ENCODE measurements at places on chromosomes 5 and 9.
A peak's percentile ranks its signal among the peaks of the same experiment; 100 is the strongest.

- no peak for DNase-seq
Measured at GRCh38 chr5:160749682-160750081, 102.3 kb downstream of the ATP10B start.

- DNase-seq, result no peak
Measured at GRCh38 chr5:893711-894110, 1.0 kb downstream of the TRIP13 start.

DNA sequence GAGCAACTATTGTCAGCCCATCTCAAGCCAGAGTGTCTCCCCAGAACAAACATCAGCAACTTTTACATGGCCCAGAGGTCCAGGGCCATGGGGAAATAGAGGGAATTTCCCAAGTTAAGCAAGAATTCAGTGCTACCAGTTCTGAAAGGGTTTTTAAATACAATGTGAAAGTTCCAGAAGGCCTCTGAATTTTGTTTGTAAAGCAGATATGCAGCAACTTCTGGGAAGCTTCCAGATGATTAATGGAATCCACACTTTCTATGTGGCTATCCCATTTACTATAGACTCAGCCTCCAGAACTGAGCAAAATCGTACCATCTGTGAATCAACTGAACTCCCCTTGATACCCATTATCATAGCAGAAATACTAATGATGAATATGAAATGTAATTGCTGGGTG is 93.8 kb downstream of the FEM1C start:
- no peak for DNase-seq

- DNase-seq, result no peak
Measured at GRCh38 chr5:158606233-158606632, 493.5 kb downstream of the EBF1 start.

GRCh38 chr5:71893451-71893850 is 174.4 kb downstream of the CARTPT start:
- DNase-seq, result no peak

DNA sequence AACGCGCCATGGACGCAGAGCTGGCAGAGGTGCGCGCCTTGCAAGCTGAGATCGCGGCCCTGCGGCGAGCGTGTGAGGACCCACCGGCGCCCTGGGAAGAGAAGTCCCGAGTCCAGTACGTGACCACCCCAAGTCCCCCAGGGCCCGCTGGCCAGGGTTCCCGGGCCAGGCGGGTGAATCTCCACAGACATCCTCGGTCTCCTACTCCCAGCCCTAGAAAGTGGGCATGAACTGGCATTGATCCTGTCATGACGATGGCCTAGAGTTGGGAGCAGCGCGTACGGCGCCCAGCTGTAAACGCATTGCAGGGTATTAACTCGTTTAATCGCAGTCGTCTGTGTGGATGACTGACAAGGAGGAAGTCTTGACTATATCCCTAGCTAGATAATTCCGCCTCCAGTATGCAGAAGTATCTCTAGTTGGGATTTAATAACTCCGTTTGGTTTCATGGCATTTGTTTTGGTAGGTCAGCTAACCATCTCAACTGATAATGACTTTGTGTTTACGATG is 293 bp downstream of the CENPP start:
- DNase-seq, result no peak

DNA sequence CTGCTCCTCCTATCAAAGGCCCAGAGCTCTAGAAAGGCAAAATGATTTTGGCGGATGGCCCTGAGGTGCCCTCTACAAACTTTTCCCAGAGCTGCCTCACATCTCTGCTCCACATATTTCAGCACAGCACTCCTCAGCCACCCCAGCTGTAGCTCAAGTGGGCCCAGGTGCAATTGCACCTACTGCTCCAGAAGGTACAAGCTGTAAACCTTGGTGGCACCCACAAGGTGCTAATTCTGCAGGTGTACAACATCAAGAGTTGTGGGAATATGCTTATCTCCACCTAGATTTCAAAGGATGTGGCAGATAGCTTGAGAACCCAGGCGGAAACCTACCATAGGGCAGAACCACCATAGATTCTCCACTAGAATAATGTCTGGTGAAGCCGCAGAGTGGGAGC is 432.2 kb downstream of the TMEM232 start:
- DNase-seq, result no peak

- peak; percentile 2 for DNase-seq
Measured at GRCh38 chr9:126128494-126129142, 198.0 kb upstream of the MVB12B start.

GRCh38 chr5:107646418-107646817 is 24.3 kb downstream of the EFNA5 start:
- DNase-seq, result no peak

- no peak for DNase-seq
Measured at GRCh38 chr9:1008216-1008615, 31.8 kb downstream of the DMRT3 start.

DNA sequence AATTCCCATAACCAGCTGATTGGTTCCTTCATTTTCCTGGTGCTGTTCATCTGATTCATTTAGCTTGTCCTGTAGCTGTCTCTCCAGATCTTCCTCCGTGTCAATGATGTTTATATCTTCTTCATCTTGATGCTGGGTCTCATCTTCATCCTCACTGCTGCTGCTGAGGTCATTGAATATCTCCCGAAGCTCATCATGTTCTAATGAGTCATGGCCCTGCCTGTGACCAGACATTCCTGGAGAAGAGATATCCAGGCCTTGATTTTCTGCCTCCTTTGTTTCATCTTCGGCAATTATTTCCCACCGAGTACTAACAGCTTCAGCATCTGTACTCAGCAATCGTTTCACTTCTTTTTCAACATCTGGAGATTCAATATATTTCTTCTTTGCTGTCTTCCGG is 1.4 kb downstream of the TAF7 start:
- DNase-seq, result no peak

GRCh38 chr5:176611435-176611834 is 1.5 kb upstream of the GPRIN1 start:
- no peak for DNase-seq

DNA sequence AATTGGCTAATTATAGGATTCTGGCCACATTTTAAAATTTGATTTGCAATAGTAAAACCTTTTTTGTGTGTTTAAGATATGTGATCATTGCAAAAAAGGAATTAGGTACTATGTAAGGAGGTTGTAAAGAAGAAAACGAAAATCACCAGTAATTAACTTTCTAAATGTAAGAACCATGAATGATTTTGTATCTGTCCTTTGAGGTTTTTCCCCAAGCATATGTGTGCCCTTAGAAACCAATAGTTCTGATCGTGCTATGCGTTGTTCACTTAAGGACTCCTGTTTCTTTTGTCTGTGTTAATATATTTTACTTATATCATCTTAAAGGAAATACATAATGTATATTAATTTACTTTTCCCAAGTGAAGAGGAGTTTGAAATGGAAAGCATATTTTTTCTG is 410.2 kb downstream of the PSAT1 start:
- no peak for DNase-seq

- DNase-seq, result no peak
Measured at GRCh38 chr5:150645070-150645700, 4.7 kb downstream of the SYNPO start.

- peak; percentile 34 for DNase-seq
Measured at GRCh38 chr5:151154931-151155774, 2.4 kb downstream of the ANXA6 start.

DNA sequence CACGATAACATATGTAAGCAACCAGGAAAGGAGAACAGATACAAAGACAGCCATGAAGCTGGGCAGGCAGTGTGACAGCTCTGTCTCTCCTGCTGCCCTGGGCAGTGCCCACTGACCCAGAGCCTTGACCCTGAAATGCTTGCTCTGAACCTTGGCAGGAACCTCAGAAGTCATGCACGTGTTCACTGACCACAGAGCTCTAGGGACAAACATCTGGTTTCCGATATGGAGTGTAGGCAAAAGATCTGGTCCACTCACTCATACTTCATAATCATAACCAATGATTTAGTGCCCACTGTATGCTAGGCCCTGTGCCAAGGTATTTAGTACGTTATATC is 102.6 kb downstream of the FSTL4 start:
- no peak for DNase-seq

DNA sequence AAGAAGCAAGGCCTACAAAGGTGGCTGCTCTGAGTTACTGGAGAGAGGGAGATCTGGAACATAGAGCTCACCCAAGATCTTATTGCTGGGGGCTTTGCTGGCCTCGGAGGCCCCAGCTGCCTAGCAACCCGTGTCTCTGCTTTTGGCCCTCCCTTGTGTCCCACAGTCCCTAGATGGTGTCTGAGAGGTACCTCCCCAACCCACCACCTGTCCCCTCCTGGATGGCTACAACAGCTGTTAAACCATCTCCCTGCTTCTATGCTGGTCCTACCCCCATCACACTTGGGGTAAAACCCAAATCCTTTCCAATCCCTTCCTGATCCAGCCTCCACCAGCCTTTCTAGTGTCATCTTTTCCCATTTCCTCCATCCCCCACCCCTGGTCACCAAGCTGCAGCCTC is 86.6 kb downstream of the PPARGC1B start:
- DNase-seq, result no peak

DNA sequence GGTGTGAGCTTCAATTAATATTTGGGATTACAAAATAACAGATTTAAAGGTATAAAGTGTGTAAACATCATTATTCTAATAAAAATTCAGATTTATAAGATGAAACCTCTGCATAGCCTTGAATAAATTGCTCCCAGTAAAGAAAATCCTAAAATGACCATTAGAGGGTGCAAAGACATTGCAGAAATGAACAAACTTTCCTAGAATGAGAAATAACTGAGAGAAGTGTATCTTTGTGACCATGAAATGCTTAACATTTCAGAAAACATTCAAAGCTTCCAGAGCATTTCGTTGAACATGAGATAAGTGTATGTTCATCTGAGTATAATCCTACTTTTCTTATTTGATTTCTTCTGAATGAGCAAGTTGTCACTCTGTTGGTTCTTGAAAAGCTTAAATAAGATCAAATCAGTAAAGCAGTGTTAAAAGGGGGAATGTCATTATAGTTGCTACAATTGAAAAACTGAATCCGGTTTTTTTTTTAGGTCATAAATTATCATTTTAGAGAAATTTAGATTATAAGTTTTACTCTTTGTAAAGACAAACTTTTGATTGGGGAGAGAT is 24.7 kb upstream of the NUDT12 start:
- DNase-seq, result no peak

GRCh38 chr9:109981091-109981490 is 201.1 kb downstream of the PALM2AKAP2 start:
- DNase-seq, result no peak

GRCh38 chr9:116466271-116467235 is 220.6 kb upstream of the TRIM32 start:
- no peak for DNase-seq

GRCh38 chr5:143541943-143542797 is 138.7 kb upstream of the NR3C1 start:
- no peak for DNase-seq

- DNase-seq, result no peak
Measured at GRCh38 chr9:32554107-32554506, 1.7 kb upstream of the TOPORS start.

DNA sequence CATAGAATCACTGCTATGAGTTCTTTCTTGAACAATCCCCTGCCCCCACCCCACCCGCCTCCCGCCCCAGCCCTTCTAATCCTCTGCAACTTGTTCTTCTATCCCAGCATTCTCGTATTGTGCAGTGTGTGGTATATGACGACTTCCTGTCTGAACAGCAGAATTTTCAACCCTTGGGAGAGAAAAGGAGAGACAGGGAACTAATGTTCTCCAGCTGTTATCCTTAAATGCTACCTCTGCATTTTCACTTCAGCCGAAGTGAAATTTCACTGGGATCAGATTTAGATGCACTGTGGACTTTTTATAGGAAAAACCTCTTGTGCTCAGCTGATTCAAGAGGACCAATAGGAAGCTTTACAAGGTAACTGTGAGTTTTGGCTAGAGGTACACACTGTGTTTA is 2.2 kb downstream of the FBXL7 start:
- no peak for DNase-seq

DNA sequence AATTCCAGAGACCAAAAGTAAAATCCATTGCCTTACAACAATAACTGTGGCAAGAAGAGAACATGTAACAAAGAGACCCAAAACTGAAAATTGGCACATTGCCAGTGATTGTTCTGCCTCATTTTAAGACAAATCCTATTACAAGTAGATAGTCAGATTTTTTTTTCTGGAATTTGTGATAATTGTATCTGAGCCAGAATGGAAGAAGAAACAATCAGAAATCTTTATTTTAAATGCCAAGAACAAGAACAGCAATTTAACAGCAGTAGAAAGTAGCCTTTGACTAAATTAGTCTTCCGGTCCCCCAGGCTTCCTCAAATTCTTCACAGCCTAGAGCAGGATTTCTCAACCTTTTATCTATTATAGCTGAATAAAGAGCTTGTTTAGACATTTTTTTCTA is 106.7 kb upstream of the PTPN3 start:
- no peak for DNase-seq

- no peak for DNase-seq
Measured at GRCh38 chr5:56610093-56610698, 205.2 kb upstream of the MAP3K1 start.

- DNase-seq, result no peak
Measured at GRCh38 chr9:134595014-134595413, 46.6 kb upstream of the COL5A1 start.

- no peak for DNase-seq
Measured at GRCh38 chr9:137359850-137360249, 57.8 kb upstream of the NRARP start.

GRCh38 chr9:95670122-95670521 is 153.4 kb upstream of the PTCH1 start:
- no peak for DNase-seq

DNA sequence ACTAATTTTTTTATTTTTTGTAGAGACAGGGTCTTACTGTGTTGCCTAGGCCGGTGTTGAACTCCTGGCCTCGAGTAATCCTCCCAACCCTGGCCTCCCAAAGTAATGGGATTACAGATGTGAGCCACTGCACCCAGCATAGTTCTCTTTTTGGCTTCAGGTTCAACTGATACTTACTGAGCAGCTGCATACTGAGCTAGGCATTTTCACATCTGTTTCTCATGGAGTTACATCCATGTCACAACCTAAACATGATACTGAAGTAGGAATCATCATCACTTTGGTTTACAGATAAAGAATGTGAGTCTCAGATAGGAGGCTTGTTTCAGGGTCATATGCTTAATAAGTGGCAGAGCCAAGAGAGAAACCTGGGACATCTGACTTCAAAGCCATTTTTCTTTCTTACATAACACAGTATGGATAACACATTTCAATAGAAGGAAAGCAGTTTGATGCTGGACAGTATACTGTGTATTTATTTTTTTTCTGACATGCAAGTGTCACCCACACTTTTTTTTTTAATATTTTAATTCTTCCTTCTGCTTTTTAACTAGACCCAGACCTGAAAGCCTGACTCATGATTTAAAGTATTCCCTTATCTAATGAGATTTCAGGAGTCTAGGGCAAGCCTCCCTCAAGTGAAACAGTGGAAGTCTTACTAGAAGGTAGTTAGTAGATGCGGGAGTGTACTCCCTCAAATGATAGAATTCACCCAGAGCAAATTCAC is 90.8 kb downstream of the HACD4 start:
- DNase-seq, result no peak

DNA sequence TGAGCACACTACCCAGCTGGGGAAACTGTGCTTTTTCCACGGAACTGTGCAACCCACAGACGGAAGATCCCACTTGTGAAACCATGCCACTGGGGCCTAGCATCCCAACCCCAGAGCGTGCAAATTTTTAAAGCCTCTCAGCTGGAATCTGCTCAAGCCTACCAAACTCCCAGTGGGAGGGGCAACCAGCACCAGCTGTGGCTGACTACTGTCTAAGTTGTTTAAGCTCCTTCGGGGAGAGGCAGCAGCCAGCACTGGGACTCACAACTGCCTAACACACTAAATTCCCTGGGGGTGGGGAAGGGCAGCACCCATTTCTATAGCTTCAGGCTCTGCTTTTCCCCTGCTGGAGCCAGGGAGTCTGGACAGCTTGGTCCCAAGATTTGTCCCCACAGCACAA is 287.6 kb upstream of the MSX2 start:
- no peak for DNase-seq
